ENCODE measurements at places on chromosomes 13 and 19.

GRCh38 chr13:33087091-33087490, 70.9 kb downstream of the KL start:
- no peak for DNase-seq

DNA sequence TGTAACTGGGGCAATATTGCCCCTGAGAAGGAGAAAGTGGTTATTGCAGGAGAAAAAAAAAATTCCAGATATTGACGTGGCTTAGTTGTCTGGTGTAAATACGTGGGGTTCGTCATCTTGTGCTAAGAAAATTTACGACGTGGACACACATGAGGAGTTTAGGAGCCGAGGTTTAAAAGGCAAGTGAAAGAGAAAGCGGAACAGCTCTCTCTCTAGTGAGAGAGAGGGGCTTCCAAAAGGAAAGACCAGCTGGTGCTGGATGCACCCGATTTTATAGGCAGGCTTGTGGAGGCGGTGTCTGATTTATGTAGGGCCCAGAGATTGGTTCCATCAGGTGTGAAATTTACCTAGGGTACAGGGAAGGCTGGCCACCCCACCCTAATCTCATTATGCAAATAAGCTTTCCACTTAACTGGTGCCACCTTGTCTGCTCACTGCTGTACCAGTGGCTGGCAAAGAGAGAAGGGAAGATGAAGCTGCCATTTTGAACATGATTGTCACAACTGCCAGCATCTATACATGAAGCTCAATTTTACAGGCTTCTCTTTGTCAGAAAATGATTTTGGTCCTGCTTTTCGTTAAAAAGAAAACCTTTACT, 845.1 kb downstream of the DACH1 start:
- no peak for DNase-seq

DNA sequence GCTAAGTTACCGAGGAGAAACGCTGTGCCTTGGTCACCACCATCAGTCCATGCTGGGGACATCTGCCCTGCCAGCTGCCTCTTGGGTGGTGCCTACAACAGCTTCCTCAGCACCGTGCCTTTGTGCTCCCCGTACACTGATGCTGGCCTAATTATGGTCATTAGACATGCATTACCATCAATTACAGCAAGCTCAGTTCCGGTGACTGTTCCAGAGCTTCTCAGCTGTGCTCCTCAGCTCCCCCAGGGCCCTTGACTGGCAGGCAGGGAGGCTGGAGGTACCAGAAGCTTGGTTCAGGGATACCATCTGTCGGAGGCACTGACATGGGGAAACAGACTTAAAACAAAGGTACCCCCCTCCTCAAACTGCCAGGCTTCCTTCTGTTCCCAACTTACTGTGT, 40.2 kb downstream of the CILP2 start:
- DNase-seq = no peak

GRCh38 chr19:54142166-54142780, 4.7 kb downstream of the CNOT3 start:
- DNase-seq = no peak

- no peak for DNase-seq
These were observed 82.2 kb downstream of the MIPEP start for GRCh38 chr13:23806874-23807526.

GRCh38 chr13:35690581-35691207, 214.2 kb upstream of the MAB21L1 start:
- DNase-seq = no peak

- no peak for DNase-seq
These were observed 235.0 kb upstream of the ARGLU1 start for GRCh38 chr13:106802917-106803316.

DNA sequence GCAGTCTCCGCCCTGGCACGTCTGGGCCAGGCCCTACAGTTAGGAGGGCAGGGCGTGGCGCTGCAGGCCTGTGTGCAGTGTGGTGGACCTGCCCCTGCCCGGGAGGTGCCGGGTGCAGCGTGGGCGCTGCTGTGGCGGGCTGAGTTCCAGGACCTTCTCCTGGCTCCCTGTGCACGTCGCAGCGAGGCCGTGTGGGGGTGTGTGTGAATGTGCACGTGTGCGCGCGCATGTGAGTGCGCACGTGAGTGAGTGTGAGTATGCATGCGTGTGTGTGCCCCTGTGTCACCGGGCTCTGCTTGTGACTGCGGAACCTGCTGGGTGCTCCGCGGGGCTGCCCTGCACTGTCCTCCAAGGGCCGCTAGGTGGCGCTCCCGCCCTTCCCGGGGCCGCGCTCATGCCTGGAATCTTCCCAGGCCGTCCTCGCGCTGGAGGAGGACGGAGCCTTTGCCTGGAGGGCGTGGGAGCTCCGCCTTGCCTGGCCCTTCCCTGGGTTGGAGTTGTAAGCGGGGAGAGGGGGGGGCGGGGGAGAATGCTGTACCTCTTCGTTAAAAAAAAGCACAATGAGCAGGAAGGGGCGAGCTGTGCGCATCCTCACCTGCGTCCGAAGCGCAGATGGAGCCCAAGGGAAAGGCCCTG, 79.3 kb downstream of the KDM4B start:
- DNase-seq = peak; percentile 91

DNA sequence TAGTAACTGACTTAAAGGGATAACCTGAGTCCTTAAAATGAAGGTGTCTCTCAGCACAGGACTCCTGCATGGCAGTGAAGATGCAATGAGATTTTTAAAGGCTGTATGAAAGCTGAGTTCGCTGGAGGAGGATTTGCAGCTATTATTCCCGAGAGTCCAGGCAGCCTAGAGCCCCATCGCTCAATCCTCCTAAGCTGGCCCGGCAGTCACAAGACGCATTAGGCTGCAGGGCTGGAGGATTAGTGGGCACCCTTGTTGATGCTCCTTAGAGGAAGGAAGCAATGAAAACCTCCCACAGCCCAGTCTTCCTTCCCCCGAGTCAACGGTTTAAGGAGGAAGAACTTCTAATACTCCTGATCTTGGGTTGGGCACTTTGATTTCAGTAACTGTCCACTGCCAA, 239.5 kb downstream of the EFNB2 start:
- DNase-seq = no peak

- no peak for DNase-seq
These were observed 14.6 kb downstream of the LSM4 start for GRCh38 chr19:18308051-18308947.

- DNase-seq = no peak
These were observed 231.9 kb downstream of the COG6 start for GRCh38 chr13:39887387-39887786.

GRCh38 chr19:37988758-37989635, 82.0 kb downstream of the SIPA1L3 start:
- DNase-seq = no peak

DNA sequence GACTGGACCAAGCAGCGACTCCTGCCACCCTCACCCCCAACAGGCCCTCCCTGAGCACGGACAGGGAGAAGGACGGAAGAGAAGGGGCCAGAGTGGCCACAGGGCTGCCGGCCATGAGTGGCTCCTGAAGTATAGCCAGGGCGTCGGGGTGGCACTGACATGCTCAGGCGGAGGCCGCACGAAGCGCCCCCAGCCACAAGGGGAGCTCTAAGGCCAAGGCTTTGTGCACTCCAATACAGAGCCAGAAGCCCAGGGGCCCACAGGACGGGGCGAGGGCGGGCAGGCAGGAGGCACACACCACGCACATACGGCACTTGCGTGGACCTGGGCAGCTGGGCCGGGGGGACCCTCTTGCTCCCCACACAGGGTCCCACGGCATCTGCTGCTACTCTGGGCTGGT, 52.0 kb downstream of the KLF2 start:
- peak; percentile 56 for DNase-seq
